CD4-positive, alpha-beta T cell treated with Interleukin-17A for 1 hour (primary cell): ENCODE measurements at places on chromosomes 5 and 9.

- DNase-seq, result no peak
Measured at GRCh38 chr5:103674739-103675138, 112.2 kb upstream of the NUDT12 start.

- no peak for DNase-seq
Measured at GRCh38 chr9:116646661-116647514, 40.2 kb upstream of the TRIM32 start.

GRCh38 chr5:141503681-141504080, 14.8 kb downstream of the PCDHGC5 start:
- DNase-seq, result no peak

- no peak for DNase-seq
Measured at GRCh38 chr5:14464096-14464495, 117.5 kb upstream of the OTULINL start.

DNA sequence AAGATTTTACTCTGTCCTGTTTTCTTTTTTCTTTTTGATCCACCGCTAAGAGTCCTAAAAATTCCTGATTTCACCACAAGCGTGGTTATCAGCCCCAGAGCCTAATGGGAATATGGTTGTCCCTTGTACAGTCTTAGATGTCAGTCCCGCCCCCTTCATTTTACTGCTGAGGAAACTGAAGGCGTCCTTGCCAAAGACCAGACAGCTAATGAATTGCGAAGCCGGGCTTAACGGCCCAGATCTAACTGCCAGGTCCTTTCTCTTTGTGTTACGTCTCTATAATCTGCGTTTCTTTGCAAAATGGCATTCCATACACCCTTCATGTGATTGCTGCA, 497 bp downstream of the NSA2 start:
- peak; percentile 17 for DNase-seq
